ENCODE measurements at places on chromosomes 3 and 15.

- no peak for DNase-seq
Measured at GRCh38 chr3:160885791-160886286, 129.8 kb downstream of the PPM1L start.

DNA sequence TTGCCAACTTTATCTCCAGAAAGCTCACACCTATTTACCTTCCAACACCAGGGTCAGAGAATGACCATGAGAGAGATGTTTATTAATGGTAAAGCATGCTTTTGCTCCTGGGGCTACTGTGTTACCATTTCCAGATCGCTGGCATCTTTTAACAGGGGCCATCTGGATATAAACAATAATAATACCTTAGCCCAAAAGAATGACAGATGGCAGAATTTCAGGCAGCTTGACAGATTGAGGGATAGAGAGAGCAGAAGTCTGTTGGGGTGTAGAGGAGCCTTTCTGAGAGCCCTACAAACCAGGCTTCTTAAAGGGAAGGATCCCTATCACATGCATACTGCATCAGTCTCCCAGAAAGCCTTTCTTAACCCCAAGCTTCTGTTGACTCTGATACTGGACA, 17.7 kb downstream of the RBP1 start:
- DNase-seq = no peak

DNA sequence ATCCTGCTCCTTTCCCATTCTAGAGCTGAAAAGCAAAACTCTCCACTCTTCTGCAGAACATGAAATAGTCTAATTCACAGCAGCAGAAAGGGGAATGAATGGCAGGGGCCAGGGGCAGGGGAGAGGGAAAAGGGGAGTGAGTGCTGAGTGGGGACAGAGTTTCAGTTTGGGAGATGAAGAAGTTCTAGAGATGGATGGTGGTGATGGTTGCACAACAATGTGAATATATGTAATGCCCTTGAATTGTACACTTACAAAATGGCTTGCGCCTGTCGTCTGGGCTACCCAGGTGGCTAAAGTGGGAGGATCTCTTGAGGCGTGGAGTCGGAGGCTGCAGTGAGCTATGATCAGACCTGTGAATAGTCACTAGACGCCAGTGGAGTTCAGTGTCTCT, 78.5 kb upstream of the MEF2A start:
- no peak for DNase-seq

GRCh38 chr15:60591496-60592370, 112.8 kb upstream of the ICE2 start:
- peak; percentile 32 for DNase-seq

DNA sequence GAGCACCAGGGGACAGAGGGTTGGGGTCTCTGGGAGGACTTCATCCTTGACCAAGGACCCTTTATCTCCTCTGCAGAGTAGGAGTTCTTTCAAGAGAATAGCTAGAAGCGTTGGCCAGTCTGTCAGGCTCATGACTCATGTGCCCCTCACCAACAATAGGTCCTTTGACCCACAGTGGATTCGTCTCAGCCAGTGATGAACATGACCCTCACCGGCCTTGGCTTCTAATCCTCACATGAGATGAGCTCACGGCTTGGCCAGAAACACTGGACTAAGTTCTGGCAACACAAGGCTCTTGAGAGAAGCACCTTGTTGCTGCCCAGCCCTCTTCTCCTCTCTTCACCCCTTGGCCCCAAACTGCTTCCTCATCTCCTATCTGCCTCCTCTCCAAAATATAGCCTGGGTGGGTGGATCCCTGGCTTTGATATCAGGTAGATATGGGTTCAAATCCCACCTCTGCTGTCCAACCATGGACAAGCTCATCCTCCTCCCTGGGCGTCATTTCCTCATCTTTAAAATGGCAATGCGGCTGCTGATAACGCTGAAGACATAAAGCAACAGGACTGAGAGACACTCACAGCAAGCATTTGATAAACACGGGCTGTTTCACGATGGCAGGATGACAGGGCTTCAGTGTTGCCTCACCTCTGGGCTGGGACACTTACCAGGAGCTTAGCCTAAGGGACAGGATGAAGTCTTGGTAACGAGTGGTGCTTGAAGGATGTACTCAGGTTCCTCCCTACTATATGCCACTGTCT, 446.7 kb upstream of the PROK2 start:
- peak; percentile 95 for DNase-seq

Measured in SK-MEL-5 (cell line).